AG08395 (cell line): ENCODE measurements at places on chromosomes 7 and 10.
A peak's percentile ranks its signal among the peaks of the same experiment; 100 is the strongest.

DNA sequence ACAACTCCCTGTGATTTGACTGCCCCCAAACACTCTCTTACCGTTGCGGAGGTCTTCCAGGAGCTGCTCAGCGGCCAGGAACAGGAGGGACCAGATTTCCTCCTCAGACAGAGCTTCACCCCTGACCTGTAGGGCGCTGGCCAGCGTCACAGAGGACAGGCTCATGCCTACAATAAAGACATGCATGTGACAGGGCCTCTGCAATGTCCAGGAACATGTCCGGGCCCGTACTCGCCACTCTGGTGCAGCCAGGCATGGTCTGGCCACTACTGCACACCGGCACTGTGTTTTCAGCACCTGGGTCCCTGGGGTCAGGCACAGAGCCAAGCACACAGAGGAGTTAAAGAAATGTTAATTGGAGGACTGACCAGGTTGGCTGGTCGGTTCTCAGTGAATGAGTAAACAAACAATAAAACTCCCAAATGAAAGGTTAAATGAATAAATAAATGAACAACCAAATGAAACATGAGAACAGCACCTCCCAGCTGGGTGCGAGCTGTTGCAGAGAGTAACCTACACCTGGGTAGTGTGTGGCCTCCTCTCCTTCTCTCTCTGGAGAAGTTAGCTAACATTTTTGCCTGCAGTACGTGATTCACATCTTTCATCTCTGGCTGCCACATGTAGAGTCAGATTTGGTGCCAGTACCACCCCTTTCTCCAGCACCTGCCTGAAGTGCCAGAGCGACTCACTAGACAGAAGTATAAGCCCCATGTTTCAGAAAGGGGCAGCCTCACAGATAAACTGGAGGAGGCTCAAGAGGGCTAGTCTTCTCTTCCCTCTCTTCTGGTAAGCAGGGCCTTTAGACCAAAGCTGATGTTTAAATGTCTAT lies 22.8 kb downstream of the FRMPD2 start:
- no peak for DNase-seq

DNA sequence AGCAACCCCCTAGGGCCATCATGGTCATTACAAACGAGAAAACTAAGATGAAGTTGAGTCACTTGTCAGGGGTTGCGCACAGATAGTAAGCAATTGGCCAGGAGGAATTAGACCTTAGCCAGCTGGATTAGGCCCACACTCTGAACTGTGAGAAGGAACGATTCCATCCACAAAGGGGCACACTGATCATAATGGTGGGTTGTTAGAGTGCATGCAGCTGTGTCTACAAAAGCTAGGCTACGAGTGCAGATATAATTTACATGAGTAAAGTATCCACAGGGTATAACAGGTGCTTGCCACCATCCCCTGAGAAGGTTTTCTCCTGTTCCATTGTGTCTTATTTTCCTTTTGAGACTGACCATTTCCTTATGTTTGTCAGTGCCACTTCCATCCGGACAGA lies 16.6 kb upstream of the FAM170B start:
- no peak for DNase-seq

GRCh38 chr7:129896568-129897382 lies 56.0 kb downstream of the UBE2H start:
- no peak for DNase-seq

DNA sequence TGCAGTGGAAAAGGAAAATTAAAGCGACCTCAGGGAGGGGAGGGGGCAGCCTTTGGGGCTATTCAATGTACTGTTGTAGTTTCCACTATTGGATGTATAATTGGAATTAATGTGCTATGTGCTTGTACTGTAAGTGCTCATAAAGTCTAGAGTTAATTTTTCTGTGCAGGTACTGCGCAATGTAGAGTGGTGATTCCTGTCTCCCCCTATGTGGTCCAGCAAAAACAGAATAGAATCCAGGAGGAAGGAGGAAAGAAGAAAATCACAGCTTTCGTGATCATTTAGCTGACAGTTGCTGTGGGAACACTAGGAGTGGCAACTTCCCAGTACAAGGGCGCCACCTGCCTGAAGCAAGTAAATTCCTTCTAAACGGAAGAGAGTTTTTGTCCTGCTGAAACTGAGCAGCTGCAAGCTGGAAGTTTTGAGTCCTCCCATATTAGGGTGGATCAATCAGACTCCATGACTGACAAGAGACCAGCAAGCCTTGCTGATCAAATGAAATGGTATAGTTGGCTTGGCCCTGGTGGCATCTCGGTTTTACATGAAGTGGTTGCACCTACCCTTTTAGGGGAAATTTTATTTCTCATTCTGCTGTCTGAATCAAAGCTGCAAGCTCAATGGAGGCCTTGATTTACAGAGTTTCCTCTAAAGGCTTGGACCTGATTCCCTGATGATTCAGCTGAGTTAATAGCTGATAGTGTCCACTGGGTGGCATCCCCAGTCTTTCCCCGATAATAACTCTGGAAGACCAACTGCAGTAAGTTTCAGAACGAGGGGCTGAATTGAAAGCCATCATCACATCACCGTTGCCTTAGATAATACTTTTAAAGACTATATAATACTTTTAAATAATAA lies 299.8 kb downstream of the HGF start:
- DNase-seq = peak; percentile 77

GRCh38 chr7:50431316-50431715 lies 18.8 kb downstream of the FIGNL1 start:
- no peak for DNase-seq

- no peak for DNase-seq
Measured at GRCh38 chr10:20004087-20004523, 187.9 kb downstream of the PLXDC2 start.

DNA sequence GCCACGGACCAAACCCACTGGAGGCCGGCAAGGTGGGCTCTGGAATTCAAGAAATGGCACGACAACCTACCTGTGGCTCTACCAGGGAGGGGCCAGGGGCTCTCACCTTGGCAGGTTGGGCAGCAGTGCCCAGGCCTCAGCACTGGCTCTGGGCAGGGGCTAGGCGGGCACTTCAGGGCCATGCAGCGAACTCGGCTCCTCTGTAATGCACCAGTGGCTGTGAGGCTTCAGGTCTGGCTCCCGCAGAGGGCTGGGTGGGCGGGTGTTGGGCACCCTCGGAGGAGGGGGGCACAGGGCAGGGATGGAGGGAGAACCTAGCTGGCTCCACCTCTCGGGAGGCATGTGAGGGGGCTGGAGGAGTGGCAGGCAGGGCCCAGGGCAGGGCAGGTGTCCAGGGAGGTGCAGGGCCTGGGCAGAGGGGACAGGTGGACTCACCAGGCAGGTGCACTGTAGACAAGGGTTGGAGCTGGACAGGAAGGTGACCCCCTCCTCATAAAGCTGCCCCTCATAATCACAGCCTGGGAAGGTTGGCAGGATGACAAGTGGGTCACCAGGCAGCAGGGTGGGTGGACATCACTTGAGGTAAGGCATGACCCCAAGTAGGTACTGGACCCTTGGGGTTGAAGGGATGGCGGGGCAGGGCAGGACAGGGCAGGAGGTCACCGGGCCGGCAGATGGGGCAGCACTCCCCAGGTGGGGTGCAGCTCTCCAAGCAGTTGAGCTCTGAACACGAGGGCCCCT lies 6.7 kb downstream of the KCP start:
- DNase-seq = no peak

DNA sequence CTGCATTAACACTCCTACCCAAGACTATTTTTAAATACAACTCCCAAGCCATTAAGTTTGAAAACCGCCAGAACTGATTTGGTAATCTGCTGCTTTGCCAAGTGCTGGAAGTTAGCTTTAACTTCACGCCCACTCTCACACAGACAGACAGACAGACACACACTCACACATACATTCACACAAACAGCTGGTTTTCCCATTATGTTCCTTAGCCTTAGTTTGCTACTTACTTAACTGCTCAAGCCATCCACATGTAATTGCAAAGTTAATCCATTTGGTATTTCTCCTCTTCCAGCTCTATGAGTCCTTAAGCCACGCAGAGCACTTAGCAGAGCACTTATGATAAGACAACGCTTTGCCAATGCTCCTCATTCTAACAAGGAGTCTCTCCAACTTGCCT lies 8.3 kb downstream of the COBL start:
- DNase-seq = no peak

GRCh38 chr10:7480742-7481367 lies 70.0 kb upstream of the SFMBT2 start:
- DNase-seq = no peak

- DNase-seq = no peak
Measured at GRCh38 chr10:95730233-95730632, 25.7 kb upstream of the ENTPD1 start.
